ENCODE measurements at places on chromosomes 3 and 15. TPM values are rescaled to one million over a fixed set of nuclear protein-coding genes. Genes with fewer than 3 reads are reported as not detected.

ZPLD1 gene
- polyA plus RNA-seq = not detected

PYDC2 gene
- not detected for polyA plus RNA-seq

IL5RA gene
- 0.22 TPM for polyA plus RNA-seq

C3orf49 gene
- not detected for polyA plus RNA-seq

MYLK gene
- polyA plus RNA-seq = 25.3 TPM

DNA sequence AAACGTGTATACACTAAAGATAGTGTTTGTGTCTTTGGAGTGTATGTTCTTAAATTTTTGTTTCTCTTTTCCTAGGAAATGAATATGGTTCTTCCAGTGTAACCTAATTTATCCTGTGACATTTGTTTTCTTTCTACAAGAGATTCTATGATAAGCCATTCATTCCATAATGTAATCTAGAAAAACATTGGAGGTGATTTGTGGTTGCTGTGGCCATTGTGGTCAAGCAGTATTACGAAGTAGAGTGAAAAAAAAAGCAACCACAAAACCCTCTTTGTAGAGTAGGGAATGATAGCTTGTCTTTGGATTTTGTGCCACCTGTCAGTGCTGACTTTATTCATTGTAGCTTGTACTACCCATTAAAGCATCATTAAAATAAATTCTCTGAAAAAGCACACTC lies 1209.6 kb downstream of the ZPLD1 start:
- no peak overlapping the region for H3K4me3 ChIP-seq
- H3K36me3 ChIP-seq = no peaks in the 10 kb centered on the region
- H3K27ac ChIP-seq = no peak overlapping the region
- no peaks in the 10 kb centered on the region for H3K4me1 ChIP-seq
- no peaks in the 10 kb centered on the region for H3K27me3 ChIP-seq

DNA sequence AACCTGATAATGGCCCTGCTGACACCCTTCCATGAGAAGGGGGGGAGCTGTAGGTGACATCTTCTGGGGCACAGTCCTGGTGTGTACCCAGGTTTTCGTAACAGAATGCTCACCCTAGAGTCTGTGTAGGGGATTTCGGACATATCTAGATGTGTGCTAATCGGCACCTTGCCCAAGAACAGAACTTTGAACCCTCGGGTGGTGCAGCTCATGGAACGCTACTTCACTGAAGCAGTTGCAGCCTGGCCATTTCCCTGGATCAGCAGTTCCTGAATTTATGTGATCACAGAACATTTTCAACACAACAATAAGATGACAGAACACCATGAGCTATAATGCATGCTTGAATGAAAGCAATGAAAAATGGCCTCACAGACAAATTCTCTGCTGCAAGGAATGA lies 57.5 kb upstream of the MUC13 start:
- H3K27me3 ChIP-seq = no peaks in the 10 kb centered on the region
- no peak for DNase-seq
- no peak overlapping the region for H3K4me3 ChIP-seq
- H3K27ac ChIP-seq = no peak overlapping the region
- peaks cover 9% of the 10 kb centered on the region for H3K4me1 ChIP-seq

GRCh38 chr3:119586733-119587172 lies 7.5 kb downstream of the ADPRH start:
- DNase-seq = no peak
- H3K4me1 ChIP-seq = no peaks in the 10 kb centered on the region
- H3K36me3 ChIP-seq = no peaks in the 10 kb centered on the region
- H3K27me3 ChIP-seq = no peaks in the 10 kb centered on the region
- no peak overlapping the region for H3K27ac ChIP-seq
- H3K4me3 ChIP-seq = no peak overlapping the region

- no peaks in the 10 kb centered on the region for H3K27me3 ChIP-seq
- H3K4me3 ChIP-seq = no peak overlapping the region
- no peak overlapping the region for H3K27ac ChIP-seq
- no peak for DNase-seq
- no peaks in the 10 kb centered on the region for H3K36me3 ChIP-seq
- H3K4me1 ChIP-seq = no peaks in the 10 kb centered on the region
Measured at GRCh38 chr3:88882121-88882520, 225.3 kb upstream of the EPHA3 start.

DNA sequence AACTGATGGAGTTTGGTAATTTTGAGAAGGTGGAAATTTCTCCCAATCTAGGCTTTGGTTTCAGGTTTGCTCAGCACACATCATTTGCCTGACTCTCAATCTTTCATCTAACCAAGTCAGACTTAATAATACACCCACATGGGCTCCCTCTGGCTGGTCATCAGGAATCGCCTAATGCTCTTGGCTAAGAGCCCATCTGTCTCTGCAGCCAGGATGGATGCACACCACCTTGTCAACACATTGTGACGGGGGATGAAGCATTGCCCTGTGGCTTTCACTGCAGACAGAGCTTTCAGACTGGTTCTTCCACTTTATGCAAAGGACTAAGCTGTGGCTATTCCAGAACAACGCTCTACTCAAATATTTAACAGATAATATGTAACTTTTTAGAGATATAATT lies 3.0 kb upstream of the HDGFL3 start:
- H3K4me1 ChIP-seq = peaks cover 6% of the 10 kb centered on the region
- DNase-seq = no peak
- no peaks in the 10 kb centered on the region for H3K36me3 ChIP-seq

Measured in kidney (tissue), 22 donors.